ENCODE measurements at places on chromosomes 1 and 21.

DNA sequence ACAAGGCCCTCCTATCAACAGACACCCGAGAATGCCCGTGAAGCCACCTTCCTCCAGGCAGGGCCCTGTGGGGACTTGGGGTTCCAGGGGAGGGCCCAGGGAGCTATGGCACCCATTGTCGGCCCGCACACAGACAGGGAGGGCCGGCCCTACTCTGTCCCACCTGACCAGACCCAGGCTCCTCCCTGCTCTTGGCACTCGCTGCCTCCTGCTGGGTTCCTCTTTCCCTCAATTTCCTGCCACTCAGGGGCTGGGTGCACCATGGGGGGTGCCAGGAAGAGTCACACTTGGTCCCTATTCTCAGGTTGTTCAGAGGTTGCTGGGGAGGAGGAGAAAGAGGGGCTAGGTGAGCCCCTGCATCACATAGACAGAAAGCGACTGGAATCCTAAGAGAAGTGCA is 8.0 kb upstream of the OXCT2 start:
- no peak overlapping the region for H3K4me3 ChIP-seq
- H3K27me3 ChIP-seq, result no peaks in the 10 kb centered on the region
- no peak overlapping the region for H3K27ac ChIP-seq
- no peaks in the 10 kb centered on the region for H3K4me1 ChIP-seq

DNA sequence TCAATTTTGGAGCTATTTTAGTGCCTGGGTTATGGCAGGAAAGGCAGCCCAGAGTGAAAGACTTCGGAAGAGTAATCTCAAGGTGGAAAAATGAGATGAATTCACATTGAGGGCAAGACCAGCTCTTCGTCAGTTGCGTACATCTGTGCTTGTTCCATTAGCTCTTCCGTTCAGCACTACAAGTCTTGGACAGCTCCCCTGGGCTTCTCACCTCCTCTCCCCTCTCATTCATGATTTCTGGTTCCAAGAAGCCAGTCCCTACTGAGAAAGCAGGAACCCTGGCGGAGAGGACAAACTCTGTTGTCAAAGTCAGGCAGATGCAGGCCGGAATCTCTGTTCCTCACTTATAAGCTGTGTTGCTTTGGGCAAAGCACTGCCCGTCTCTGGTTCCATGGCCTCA is 76.5 kb downstream of the ACTL8 start:
- H3K4me3 ChIP-seq, result no peak overlapping the region
- H3K27ac ChIP-seq, result no peak overlapping the region
- H3K4me1 ChIP-seq, result no peaks in the 10 kb centered on the region
- no peak for DNase-seq
- no peaks in the 10 kb centered on the region for H3K27me3 ChIP-seq

DNA sequence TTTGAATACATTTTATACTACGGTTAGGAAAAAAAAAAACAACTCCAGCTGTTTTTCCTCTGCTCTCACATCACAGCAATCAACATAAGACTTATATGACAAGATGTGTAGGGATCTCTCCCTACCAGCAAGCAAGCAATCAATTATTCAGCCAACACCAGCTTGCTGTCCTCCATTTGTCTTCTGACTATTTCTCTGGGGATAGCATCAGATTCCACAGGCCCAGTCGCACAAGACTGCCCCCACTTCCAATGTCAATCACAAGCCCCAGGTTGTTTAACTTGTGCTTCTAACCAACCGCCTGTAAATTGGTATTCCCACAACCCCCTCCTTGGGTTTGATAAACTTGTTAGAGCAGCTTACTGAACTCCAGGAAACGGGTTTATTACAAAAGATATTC is 873.1 kb upstream of the TMPRSS15 start:
- no peaks in the 10 kb centered on the region for H3K36me3 ChIP-seq
- no peak overlapping the region for H3K27ac ChIP-seq
- H3K27me3 ChIP-seq, result no peaks in the 10 kb centered on the region
- no peak for DNase-seq

GRCh38 chr1:55848906-55849305 is 633.7 kb upstream of the USP24 start:
- H3K27me3 ChIP-seq, result no peaks in the 10 kb centered on the region
- no peaks in the 10 kb centered on the region for H3K4me1 ChIP-seq
- H3K27ac ChIP-seq, result no peak overlapping the region
- H3K4me3 ChIP-seq, result no peak overlapping the region

GRCh38 chr1:178951600-178951999 is 74.1 kb upstream of the FAM20B start:
- H3K4me3 ChIP-seq, result no peak overlapping the region
- DNase-seq, result no peak
- H3K27me3 ChIP-seq, result no peaks in the 10 kb centered on the region
- no peaks in the 10 kb centered on the region for H3K4me1 ChIP-seq
- no peak overlapping the region for H3K27ac ChIP-seq
- H3K36me3 ChIP-seq, result no peaks in the 10 kb centered on the region

- DNase-seq, result no peak
- H3K36me3 ChIP-seq, result no peaks in the 10 kb centered on the region
- H3K4me1 ChIP-seq, result no peaks in the 10 kb centered on the region
- peaks cover 2% of the 10 kb centered on the region for H3K27me3 ChIP-seq
- H3K4me3 ChIP-seq, result no peak overlapping the region
Measured at GRCh38 chr21:38388203-38388602, 110.1 kb downstream of the ERG start.

DNA sequence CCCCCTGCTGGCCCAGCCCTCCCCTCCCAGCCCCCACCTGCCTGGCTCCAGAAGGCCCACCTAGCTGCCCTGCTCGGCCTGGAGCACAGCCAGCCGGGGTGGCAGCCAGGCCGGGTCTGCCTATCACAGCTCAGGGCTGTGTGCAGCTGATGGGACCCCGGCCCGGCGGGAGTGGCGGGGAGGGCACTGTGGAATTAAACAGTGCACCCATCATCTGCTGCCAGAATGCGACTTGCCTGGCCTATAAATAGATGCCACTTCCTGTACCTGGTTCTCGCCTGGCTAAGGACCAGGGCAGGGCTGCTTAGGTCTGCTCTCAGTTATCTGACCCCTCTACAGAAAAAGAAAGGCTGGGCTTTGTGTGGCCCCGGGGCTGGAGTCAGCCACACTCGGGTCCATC is 98.2 kb upstream of the VAMP3 start:
- no peak for DNase-seq
- H3K4me1 ChIP-seq, result peaks cover 23% of the 10 kb centered on the region
- H3K36me3 ChIP-seq, result no peaks in the 10 kb centered on the region
- no peak overlapping the region for H3K4me3 ChIP-seq
- H3K27me3 ChIP-seq, result no peaks in the 10 kb centered on the region

- DNase-seq, result no peak
- H3K27me3 ChIP-seq, result no peaks in the 10 kb centered on the region
- no peaks in the 10 kb centered on the region for H3K36me3 ChIP-seq
Measured at GRCh38 chr1:101199637-101199982, 37.2 kb upstream of the S1PR1 start.

- no peaks in the 10 kb centered on the region for H3K36me3 ChIP-seq
- peaks cover 10% of the 10 kb centered on the region for H3K4me1 ChIP-seq
- no peak for DNase-seq
- H3K27me3 ChIP-seq, result no peaks in the 10 kb centered on the region
- no peak overlapping the region for H3K4me3 ChIP-seq
Measured at GRCh38 chr1:198918920-198919319, 280.1 kb downstream of the PTPRC start.

DNA sequence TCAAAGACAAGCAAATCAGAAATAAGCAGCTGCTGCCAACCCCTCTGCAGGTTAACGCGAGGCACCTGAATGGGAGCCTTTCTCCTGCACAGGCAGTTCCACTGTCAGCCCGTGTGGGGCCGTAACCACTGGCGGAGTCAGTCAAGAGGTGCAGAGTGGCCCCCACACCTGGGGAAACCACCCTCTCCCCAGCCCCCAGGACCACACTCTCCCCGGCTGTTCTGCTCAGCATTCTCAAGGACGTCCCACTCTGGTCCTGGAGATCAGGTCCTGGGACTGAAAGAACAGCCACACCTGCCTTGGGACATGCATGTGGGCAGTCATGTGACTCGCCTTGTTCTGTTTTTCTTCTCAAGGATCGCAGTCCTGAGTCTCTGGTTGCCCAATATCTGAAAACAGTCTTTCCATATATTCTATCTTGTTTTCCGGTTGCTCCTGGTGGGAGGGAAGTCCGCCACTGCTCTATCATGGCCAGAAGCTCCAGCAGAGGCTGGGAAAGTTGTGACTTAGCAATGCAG is 252.5 kb downstream of the PTPRU start:
- H3K27ac ChIP-seq, result no peak overlapping the region
- H3K36me3 ChIP-seq, result no peaks in the 10 kb centered on the region
- H3K27me3 ChIP-seq, result peaks cover 3% of the 10 kb centered on the region

- no peak overlapping the region for H3K4me3 ChIP-seq
- H3K36me3 ChIP-seq, result no peaks in the 10 kb centered on the region
- no peaks in the 10 kb centered on the region for H3K27me3 ChIP-seq
- no peak overlapping the region for H3K27ac ChIP-seq
- peaks cover 4% of the 10 kb centered on the region for H3K4me1 ChIP-seq
- DNase-seq, result no peak
Measured at GRCh38 chr1:193192586-193192985, 6.2 kb upstream of the B3GALT2 start.

DNA sequence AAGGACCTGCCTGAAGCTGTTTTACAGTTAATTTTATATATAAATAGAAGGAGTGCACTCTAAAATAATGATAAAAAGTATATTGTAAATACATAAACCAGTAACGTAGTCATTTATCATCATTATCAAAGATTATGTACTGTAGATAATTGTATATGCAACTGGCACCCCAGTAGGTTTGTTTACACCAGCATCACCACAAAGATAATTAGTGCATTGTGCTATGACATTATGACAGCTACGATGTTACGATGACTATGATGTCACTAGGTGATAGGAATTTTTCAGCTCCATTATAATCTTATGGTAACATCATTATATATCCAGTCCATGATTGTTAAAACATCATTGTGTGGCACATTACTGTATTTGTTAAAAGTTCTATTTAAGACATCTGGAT is 185.2 kb downstream of the LBR start:
- H3K4me3 ChIP-seq, result no peak overlapping the region
- DNase-seq, result no peak
- H3K4me1 ChIP-seq, result no peaks in the 10 kb centered on the region
- no peak overlapping the region for H3K27ac ChIP-seq
- H3K36me3 ChIP-seq, result no peaks in the 10 kb centered on the region
- no peaks in the 10 kb centered on the region for H3K27me3 ChIP-seq

DNA sequence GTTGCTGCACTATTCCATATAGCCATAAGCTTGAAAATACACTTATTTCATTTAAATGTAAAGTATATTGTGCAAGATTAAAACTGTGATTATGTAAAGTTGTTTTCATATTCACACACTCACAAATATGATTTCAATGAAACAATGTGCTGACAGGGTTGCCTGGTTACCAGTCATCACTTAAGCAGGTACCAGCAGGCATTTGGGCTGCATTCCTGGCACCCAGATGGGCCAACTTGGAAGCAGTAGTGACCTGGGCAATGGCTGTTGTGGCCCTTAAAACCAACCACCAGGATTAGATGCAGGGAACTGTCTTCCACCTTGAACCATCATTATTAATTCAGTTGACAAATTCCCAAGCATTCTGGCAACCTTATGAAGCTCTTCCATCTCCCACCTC is 45.0 kb upstream of the RASAL2 start:
- no peaks in the 10 kb centered on the region for H3K4me1 ChIP-seq
- H3K27me3 ChIP-seq, result no peaks in the 10 kb centered on the region
- H3K36me3 ChIP-seq, result no peaks in the 10 kb centered on the region
- H3K27ac ChIP-seq, result no peak overlapping the region
- DNase-seq, result no peak
- no peak overlapping the region for H3K4me3 ChIP-seq

DNA sequence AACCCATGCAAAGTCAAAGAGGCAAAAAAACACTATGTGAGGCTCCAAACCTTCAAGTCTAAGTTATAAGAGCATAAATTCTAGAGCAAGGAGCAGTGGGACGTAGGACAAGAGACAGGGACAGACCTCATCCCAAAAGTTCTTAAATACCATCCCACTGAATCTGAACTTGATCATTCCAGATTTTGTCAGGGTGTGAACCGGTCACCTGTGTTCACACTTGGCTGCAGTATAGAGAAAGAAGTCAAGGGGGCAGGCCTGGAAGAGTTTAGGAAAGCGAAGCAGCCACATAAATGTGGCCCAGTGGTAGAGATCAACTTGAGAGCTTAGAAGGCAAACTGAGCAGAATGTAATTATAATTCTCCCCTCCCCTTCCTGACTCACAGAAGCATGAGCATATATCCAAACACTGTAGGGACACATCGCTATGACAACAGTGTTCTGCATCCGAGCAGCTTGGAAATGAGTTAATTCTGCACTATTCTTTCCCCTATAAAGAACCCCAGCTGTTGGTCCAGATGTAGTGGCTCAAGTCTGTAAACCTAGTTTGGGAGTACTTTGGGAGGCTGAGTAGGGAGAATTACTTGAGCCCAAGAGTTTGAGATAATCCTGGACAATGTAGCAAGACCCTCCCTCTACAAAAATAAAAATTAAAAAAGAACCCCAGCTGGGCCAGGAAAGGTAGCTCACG is 2.7 kb downstream of the AKR7A2 start:
- H3K27ac ChIP-seq, result no peak overlapping the region
- DNase-seq, result no peak
- no peaks in the 10 kb centered on the region for H3K27me3 ChIP-seq
- no peak overlapping the region for H3K4me3 ChIP-seq

- no peaks in the 10 kb centered on the region for H3K36me3 ChIP-seq
- H3K4me1 ChIP-seq, result no peaks in the 10 kb centered on the region
- no peaks in the 10 kb centered on the region for H3K27me3 ChIP-seq
Measured at GRCh38 chr1:161978011-161978790, 45.5 kb downstream of the OLFML2B start.

DNA sequence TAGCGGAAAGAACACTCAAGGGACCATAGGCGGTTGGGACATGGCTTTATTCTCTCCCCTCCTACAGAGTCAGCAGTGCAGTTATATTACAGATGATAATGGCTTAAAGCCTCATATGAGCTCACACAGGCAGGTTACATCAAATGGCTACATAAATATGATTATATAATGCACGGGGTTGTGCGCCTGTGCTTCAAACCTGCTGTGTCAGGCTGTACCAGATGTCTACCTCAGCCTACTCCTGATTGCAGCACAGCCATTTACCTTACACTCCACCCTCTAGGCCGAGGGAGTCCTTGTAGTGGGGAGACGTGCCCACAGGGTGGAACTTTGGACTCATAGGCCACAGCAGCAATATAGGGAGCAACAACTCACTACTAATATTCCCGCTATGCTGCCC is 16.4 kb upstream of the TBX19 start:
- DNase-seq, result no peak
- H3K27me3 ChIP-seq, result no peaks in the 10 kb centered on the region
- H3K4me1 ChIP-seq, result no peaks in the 10 kb centered on the region
- no peak overlapping the region for H3K4me3 ChIP-seq
- peaks cover 13% of the 10 kb centered on the region for H3K36me3 ChIP-seq

GRCh38 chr1:29809446-29810120 is 573.3 kb downstream of the PTPRU start:
- DNase-seq, result peak; percentile 16
- H3K4me3 ChIP-seq, result no peak overlapping the region
- no peak overlapping the region for H3K27ac ChIP-seq
- H3K27me3 ChIP-seq, result no peaks in the 10 kb centered on the region
- H3K4me1 ChIP-seq, result no peaks in the 10 kb centered on the region

- no peak for DNase-seq
- peaks cover 46% of the 10 kb centered on the region for H3K36me3 ChIP-seq
- no peak overlapping the region for H3K4me3 ChIP-seq
- peaks cover 29% of the 10 kb centered on the region for H3K4me1 ChIP-seq
Measured at GRCh38 chr1:109239409-109240068, 9.8 kb upstream of the CELSR2 start.
